ENCODE measurements at places on chromosomes 12 and 14. TPM values are rescaled to one million over a fixed set of nuclear protein-coding genes. Genes with fewer than 3 reads are reported as not detected.

DNA sequence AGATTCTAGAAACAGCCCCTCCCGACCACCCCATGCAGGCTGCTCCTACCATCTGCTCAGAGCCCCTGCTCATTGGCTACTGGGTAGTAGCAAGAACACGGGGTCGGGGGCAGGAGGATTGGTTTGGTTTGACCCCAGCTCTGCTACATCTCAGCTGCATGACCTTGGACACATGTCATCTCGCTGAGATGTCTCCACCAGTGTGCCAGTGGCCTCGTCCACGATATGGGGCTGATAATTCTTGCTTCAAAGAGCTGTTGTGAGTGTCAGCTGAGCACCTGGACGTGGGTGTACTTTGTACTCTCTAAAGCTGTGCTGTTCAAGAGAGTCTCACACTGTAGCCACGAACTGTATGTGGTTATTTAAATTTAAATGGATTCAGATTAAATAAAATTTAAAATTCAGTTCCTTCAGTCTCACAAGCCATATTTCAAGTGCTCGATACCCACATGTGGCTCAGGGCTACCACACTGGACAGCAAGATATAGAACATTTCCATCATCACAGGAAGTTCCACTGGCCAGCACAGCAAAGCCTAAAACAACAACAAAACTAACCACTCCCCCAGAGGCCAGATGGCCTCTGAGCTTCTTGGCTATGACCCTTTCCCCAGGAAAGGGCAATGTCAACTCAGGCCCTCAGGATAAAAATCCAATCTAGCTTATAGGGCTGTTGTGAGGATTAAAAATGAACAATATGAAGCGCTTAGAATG lies 18.6 kb downstream of the LTBP2 start:
- no peak for DNase-seq

GRCh38 chr14:36829547-36829946 lies 167.9 kb downstream of the PAX9 start:
- DNase-seq: no peak

- DNase-seq: peak; percentile 92
Measured at GRCh38 chr14:66507181-66507721, 696 bp upstream of the GPHN start.

DNA sequence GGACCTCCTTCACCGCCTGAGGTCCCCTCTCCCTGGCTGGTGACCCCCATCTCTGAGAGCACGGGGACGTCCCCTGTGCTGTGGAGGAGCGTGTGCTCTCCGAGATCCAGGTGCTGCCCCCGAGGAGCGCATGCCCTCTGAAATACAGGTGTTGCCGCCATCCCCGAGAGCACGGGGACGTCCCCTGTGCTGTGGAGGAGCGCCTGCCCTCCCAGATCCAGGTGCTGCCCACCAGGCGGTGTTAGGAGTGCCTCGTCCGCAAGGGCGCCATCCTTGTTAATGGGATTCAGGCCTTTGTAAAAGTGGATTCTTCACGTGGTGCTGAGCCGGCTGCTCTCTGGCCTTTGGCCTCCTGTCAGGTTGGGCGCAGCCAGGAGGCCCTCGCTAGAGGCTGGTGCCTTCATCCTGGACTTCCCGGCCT lies 10.1 kb downstream of the NOC4L start:
- DNase-seq: no peak

- no peak for DNase-seq
Measured at GRCh38 chr12:2152134-2152533, 99.3 kb downstream of the CACNA1C start.

DNA sequence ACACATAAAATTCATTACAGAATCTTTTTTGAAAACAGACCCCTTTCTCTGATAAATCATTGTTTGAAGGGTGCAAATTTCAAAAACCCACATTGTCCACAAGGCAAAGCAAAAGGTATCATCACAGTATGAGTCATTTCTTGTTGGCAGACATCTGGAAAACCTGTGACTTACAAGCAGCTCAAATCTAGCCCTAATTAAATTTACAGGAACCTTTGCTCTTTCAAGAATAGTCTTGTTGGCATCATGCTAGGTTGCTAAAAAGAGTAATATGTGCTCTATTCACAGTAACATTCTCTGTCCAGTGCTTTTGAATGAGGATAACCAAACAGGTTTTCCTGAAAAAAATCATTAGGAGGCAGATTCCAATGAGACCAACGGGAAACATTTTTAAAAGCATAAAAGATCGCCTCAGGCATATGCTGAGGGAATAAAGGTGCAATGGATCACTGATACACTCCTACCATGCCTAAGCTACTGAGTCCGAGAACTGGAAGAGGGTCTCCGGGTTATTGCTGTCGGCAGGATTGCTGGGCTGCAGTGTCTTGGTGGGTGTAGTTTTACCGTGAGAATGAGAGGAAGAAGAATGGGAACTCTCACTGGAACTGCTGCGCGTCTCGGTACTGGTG lies 55.5 kb upstream of the TTC7B start:
- DNase-seq: no peak

DNA sequence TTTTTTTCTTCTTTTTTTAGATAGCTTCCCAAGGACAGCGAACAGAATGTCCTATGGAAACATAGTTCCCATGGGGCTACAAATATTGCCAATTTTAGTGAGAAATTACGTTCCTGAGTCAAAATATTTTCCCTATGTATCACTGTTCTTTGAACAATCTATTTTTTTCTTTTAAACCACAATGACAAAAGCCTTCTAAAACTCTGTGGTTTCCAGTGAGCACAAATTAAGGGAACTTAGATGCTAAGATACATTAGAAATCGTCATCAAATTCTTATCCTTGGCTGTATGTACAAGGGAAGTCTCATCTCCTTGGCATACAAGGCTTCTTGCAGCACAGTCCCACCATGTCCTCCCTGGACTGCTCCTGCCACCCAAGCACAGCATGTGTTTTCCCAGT lies 17.9 kb downstream of the CPM start:
- no peak for DNase-seq

GRCh38 chr14:54440037-54440436 lies 1.1 kb downstream of the CNIH1 start:
- no peak for DNase-seq

GRCh38 chr12:47882781-47883546 lies 21.8 kb downstream of the VDR start:
- no peak for DNase-seq

DNA sequence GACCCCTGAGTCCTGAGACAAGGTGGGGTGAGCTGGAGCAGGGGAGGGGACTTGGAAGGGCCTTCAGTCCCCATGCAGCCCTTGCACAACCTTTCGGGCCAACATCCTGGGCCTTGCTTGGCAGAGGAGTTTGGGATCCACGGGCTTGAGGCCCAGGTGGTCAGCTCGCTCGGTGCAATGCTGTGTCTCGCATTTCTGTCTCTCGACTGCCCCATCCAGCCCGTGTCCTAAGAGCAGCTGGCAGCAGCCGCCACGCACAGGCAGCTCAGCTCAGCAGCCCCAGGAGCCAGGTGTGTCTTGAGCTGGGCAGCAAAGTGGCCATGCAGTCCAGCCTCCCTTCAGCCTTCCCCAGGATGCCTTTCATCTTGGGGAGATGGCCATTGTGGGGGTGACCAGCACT lies 10.8 kb downstream of the PACS2 start:
- no peak for DNase-seq

DNA sequence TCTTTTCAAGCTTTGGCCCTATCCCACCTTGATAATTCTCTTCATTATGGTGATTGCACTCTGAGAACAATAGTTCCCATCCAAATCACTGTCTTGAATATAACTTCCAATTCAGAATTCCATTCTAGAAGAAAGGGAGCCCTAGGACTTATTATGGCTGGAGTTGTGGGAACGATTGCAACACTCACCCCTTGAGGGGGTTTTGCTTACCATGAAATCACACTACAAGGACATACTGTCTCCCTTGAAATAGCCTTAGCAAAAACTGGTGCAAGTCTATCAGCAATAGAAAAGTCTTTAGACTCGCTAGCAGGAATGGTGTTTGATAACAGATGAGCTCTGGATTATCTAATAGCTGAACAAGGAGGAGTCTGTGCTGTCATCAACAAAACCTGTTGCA lies 31.4 kb upstream of the OXA1L start:
- DNase-seq: no peak

- DNase-seq: no peak
Measured at GRCh38 chr12:12197128-12197527, 69.7 kb downstream of the LRP6 start.

- DNase-seq: no peak
Measured at GRCh38 chr14:64636208-64636979, 67.8 kb upstream of the PLEKHG3 start.

GRCh38 chr12:50505675-50506530 lies 1.1 kb downstream of the DIP2B start:
- DNase-seq: no peak

DNA sequence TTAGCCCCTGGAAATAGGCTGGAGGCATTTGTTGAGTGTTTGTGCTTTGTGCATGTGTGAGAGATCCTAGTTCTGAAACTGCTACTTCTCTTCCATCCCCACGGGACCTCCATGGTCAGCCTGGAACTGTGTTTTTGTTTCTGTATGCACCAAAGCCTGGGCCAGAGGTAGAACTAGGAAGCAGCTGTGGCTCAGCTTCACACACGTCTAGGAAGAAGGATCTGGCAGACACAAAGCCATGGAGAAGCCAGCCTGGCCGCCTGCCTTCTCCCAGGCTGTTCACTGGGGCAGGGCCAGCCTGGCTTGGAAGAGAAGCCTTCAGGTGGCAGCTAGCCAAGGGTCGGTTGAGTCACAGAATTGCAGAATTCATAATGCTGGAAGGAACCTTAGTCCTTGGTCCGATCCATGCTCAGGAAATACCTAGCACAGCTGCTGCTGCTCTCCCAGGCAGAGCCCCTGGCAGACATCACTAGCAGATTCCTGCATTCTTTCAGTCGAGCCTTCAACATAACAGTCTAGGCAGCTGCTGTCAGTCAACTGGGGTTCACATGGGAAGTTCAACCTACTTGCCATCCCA lies 27.0 kb downstream of the RIN3 start:
- DNase-seq: peak; percentile 97

GRCh38 chr14:61570549-61571290 lies 124.6 kb upstream of the HIF1A start:
- no peak for DNase-seq

GRCh38 chr12:95615749-95616148 lies 64.5 kb upstream of the USP44 start:
- DNase-seq: no peak

The CDKN1B gene
- 71.8 TPM for total RNA-seq

The PLEKHG7 gene
- not detected for total RNA-seq

The IFNG-AS1 gene
- not detected for total RNA-seq

The KRT82 gene
- not detected for total RNA-seq

The ALKBH1 gene
- 12.8 TPM for total RNA-seq

The PROX2 gene
- not detected for total RNA-seq
